ENCODE measurements at places on chromosomes 2 and 18.

DNA sequence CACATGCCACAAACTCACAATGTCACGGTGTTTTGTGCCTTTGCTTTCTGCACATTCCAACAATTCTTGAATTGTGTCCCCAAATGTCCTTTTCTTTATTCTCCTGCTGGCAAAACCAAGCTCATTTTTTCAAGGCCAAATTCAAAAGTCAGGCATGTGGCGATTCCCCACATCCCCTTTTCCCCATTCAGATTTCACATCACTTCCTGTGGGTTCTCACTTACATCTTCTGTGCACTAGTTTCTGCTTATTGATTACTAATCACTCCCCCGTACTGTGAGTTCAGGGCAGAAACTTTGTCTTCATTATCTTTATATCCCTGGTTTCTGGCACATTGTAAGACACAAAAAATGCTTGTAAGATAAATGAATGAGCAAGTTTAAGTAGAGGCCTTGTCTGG, 69.2 kb downstream of the AP1S3 start:
- no peak for DNase-seq

DNA sequence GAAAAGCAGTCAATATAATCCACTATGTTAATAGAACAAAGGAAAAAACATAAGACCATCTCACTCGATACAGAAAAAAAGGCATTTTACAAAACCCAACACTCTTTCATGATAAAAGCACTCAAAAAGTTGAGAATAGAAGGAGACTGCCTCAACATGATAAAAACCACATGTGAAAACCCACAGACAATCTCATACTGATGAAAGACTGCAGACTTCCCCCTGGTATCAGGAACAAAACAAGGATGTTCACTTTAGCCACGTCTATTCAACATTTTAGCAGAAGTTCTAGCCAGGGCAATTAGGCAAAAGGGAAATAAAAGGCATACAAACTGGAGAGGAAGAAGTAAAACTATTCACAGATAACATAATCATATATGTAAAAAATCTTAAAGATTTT, 285.9 kb downstream of the EIPR1 start:
- no peak for DNase-seq

GRCh38 chr2:8526403-8526696, 155.5 kb upstream of the ID2 start:
- no peak for DNase-seq

- no peak for DNase-seq
Observed at GRCh38 chr2:101064868-101065549, 62.9 kb downstream of the RPL31 start.

DNA sequence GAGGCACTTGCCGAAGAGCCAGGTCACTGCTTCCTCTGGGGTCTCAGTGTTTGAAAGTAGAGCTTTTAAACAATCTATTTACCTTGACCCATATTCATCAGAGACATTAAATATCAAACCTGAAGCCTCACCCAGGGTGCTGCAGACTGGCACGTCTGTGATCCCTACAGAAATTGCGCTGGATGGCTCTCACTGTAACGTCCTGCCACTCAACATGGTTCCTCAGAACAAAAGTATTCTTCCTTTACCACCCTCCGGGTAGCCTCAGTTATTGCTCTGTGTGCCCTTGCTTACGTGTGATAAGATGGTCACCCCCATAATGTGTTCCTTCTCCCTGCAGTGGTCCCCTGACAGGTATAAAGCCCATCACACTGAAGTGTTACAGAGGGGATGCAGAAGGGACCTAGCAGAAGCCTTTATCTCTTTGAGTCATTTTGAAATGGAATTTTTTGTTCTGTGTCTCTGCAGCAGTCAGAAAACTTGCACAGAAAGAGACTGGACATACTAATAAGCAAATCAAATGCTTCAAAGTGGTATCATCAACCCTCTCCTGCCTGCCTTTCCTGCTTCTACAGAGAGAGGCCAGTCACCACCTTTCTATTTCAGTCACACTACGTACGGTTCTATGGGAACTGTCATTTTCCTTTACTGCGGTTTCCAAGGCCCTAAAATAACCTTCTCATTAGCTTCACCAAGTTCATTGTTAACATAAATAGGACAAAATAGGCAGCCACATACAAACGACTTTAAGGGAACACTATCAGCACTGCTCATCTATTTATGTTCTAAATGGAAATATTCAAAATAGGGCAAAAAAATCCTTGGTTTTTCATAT, 86.8 kb downstream of the METTL8 start:
- DNase-seq, result no peak

DNA sequence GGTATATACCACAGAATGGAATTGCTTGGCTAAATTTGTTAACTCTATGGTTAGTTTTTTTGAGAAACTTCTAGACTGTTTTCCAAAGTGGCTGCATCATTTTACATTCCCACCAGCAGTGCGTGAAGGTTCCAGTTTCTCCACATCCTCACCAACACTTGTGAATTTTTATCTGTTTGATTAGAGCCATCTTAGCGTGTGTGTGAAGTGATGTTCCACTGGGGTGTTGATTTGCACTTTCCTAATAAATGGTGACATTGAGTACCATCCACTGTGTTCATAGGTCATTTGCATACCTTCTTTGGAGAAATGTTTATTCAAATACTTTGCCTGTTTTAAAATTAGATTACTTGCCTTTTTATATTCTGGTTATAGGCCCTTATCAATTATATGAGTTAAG, 37.5 kb upstream of the HS6ST1 start:
- no peak for DNase-seq

DNA sequence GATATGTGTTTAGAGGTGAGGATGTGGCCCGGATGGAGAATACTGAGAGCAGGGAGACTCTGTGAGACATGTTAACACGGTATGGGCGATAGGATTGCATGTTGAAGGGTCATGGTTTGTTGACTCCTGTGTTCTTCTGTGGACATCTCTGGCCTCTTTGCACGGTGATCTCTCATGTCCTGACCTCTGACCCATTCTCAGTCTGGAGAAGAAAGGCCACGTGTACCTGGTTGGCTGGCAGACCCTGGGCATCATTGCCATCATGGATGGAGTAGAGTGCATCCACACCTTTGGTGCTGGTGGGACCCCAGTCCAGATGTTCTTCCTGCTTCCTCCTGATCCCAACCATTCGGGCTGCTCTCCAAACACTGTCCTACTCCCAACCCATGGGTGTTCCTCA, 9.9 kb downstream of the GCKR start:
- no peak for DNase-seq

DNA sequence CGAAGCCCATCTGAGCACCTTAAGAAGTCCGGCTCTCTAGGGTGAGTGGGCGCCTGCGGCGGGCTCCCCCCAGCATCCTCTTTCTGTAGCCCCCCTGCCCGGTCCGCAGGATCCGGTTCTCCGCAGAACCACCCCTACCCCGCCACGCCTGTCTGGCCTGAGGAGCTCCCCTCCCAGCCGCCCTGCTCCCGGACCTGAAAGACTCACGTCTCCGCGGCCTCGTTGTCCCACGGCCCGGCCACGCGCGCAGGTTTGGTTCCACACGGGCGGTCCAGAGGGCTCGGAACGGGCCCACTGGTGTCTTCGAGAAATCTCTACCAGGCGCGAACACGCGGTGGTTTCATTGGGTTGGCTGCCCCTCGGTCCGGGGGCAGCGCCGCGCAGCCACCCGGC, 237 bp downstream of the SLC39A6 start:
- DNase-seq, result no peak

- no peak for DNase-seq
Observed at GRCh38 chr2:229612384-229612971, 101.9 kb downstream of the DNER start.

DNA sequence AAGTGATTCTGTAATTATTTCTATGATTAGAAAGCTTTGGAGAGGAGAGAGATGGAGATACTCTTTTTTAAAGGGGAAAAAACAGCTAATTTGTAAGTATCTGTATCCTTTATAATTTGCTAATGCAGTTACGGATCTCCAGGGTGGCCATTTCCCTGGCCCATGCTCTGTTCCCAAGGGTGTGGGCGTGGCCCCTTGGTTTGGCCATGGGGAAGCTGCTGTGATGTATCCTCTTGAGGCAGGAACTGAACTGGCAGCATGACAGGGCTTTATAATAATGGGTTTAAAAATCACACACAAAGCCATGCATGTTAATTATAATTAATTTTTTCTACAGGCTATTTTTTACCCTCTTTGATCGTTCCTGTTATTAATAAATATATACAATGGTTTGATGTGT, 27.0 kb downstream of the TRAPPC12 start:
- no peak for DNase-seq

- no peak for DNase-seq
Observed at GRCh38 chr2:39476524-39476923, 39.4 kb upstream of the MAP4K3 start.

DNA sequence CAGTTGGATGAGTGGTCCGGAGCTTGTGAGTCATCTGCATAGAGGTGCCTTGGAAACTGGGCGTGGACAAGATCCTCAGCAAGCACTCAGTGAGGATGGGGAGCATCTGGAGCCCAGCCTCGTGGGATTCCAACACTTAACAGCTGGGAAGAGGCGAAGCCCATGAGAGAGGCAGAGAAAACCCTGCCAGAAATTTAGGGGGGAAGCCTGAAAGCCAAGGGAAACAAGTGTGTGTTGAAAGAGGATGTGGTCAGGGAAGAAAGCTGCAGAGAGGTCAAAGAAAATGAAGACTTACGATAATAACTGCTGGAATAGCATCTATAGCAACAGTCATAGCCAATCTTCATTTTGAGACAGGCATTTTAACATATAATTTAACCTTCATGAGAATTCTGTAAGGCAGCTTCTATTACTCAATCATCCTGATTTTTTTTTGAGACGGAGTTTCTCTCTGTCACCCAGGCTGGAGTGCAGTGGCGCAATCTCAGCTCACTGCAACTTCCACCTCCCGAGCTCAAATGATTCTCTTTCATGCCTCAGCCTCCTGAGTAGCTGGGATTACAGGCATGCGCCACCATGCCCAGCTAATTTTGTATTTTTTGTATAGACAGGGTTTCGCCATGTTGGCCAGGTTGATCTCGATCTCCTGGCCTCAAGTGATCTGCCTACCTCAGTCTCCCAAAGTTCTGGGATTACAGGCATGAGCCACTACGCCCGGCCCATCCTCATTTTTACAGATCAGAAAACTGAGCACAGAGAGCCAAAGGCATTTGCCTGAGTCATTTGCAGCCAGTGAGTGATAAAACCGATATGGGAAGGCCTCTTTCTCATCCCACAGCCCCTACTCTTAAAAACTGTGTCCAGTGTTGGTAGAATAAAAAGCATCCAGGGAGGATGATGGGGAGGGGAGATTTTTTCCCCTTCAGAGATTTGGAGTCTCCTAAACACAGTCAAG, 214.4 kb upstream of the EPAS1 start:
- DNase-seq, result peak; percentile 99

GRCh38 chr2:221833966-221834365, 261.9 kb upstream of the EPHA4 start:
- DNase-seq, result no peak

DNA sequence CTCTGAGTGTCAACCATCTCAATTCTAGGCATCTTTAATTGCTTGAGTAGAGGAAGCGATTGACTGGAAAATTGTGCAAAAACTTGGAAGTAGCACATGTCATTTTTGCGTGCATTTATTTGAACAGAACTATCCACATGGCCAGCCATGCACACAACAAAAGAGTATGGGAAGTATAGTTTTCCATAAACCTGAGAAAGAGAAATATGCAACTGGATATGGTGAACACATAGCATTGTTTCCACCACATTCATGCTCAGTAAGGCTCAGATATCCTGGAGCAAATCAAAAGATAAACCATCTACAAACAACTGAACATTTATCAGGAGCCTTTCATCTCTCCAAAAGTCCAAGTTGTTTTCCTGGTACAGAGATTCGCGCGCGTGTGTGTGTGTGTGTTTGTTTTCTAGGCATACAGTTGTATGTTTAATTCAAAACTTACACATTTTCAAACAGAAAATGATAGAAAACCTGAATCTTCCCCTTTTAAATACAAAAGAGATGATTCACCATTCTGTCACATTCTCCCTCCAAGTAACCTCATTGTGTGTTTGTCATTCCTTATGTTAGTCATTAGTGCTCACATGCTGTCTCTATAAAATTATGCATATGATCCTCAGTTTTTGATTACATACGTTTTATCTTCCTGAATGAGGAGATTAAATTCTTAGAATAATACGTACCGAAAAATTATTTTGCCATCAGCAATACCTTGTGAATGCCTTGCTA, 780.4 kb upstream of the NRXN1 start:
- no peak for DNase-seq

All from AG09319 (cell line).